ENCODE measurements at places on chromosomes 1 and 21.

DNA sequence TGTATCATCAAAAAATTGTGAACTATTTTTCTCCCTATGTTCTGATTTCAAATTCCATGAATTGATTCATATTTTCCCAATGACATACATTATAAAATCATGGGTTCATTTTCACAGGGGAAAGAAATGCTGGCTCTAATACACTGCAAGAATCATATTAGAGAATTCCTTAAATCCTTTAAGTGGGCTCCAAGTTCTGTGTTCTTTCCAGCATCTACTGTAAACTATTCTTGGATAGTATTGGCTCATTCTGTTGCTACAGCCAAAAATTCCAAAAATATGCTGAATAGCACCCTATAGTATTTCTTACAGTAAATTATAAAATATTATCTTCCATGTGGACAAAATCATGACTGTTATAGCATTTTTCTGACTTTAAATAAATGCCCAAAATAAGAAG lies 19.0 kb upstream of the C1orf105 start:
- DNase-seq, result no peak

GRCh38 chr1:29640428-29640785 lies 404.1 kb downstream of the PTPRU start:
- DNase-seq, result no peak

- DNase-seq, result no peak
Observed at GRCh38 chr1:202505356-202505755, 156.9 kb downstream of the PPP1R12B start.

GRCh38 chr1:37537378-37537777 lies 16.7 kb downstream of the SNIP1 start:
- no peak for DNase-seq

DNA sequence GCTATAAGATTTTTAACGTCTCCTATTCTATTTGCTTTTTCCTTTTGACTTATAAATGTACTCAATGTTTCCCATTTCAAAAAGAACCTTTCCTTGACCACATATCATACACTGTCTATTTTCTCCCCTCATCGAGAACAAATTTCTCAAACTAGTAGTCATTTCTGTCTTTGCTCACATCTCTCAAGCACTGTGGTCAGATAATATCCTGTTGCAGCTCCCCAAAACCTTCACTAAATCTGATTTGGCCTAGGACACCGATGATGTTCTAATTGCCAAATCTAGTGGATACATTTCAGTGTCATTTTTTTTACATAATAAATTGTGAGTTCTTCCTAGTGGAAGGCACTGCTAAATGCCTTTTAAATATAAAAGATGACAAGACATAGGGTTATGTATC lies 19.4 kb downstream of the CXADR start:
- no peak for DNase-seq

GRCh38 chr1:145978471-145978853 lies 14.0 kb downstream of the POLR3GL start:
- no peak for DNase-seq

DNA sequence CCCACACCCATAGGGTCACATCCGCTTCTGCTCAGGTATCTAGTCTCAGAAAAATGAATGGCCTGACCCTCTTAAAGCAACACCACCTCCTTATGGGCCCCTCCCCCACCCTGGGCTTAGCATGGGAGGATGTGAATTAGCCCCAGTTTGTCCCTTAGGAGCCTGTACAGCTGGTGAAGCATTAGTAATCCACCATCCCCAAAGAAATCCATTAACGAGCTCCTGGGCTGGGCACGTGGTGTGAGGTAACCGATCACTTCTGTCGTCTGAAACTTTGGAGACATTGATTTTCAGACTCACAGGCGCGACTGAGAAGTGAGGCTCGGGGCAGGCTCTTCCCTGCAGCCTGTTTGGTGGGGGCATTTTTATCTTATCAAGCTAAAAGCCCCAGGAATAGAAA lies 10.5 kb downstream of the RASSF5 start:
- DNase-seq, result no peak

GRCh38 chr21:43277481-43278351 lies 108.9 kb downstream of the CRYAA start:
- no peak for DNase-seq

DNA sequence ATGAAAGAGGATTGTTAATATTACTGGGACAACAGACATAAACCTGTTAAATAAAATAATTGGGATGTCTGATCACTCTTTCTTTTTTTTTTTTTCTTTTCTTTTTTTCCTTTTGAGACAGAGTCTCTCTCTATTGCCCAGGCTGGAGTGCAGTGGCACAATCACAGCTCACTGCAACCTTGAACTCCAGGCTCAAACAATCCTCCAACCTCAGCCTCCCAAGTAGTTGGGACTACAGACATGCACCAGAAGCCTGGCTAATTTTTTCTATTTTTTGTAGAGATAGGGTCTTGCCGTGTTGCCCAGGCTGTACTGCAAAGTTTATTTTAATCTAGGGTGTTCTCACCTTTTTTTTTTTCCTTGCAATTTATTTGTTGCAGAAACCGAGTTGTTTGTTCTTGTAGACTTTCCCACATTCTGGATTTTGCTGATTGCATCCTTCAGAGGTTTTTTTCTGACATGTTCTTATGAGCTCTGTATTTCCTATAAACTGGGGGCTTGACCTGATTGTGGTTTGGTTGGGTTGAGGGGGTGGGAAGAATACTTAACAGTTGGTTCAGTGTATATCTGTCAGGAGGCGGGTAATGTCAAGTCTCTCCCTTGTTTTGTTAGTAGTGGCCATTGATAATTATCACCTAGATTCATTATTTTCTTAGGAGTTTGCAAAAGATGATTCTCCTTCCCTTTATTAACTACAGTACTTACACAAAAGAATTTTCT lies 125.2 kb downstream of the MAST2 start:
- no peak for DNase-seq

GRCh38 chr21:16264319-16264718 lies 534.5 kb downstream of the USP25 start:
- DNase-seq, result no peak

DNA sequence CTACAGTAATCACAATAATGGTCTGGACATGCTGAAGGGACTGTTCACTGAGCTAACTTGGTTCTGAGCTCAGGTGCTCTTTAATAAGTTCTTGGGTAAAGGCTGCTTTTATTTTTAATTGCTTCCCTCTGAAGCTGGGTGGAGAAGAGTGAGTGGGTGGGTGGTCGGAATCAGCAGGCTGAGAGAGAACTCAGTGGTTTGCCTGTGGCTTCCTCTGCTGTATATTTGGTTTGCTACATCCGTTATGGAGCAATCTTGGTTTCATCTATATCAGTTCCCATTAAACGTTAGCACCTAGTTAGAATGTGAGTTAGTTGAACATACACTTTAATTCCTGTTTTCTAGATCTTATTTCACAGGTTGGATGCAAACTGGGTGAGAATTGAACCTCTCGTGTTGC lies 23.3 kb downstream of the CNIH4 start:
- peak; percentile 31 for DNase-seq

DNA sequence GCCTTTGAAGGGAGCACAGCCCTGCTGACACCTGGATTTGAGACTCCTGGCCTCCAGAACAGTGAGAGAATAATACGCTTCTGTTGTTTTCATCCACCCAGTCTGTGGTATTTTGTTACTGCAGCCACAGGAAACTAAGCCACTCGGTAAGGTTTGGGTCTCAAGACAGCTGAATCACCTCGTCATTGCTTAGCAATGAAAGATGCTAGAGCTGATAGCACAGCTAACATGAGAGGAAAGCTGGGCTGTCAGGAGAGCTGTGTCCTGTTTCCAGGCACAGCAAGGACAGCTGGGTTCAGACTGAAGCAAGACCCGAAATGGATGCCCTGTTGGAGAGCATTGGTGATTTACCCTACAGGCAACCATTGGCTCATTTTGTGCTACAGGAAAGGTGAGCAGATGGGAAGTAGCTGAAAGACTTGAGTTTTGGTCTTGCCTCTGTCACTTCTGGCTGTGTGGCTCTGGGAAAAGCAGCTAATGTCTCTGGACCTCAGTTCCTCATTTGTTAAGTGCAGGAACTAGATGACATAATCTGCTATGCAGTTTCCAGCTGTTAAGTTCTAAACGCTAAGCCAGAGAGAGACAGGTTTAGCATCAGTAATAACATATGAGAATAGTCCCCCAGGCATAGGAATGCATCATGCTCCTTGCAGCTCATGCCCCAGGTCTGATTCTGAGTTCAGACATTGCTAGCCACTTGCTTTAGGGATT lies 58.0 kb downstream of the CLIC6 start:
- no peak for DNase-seq

- no peak for DNase-seq
Observed at GRCh38 chr1:195085196-195085595, 1523.0 kb downstream of the KCNT2 start.

DNA sequence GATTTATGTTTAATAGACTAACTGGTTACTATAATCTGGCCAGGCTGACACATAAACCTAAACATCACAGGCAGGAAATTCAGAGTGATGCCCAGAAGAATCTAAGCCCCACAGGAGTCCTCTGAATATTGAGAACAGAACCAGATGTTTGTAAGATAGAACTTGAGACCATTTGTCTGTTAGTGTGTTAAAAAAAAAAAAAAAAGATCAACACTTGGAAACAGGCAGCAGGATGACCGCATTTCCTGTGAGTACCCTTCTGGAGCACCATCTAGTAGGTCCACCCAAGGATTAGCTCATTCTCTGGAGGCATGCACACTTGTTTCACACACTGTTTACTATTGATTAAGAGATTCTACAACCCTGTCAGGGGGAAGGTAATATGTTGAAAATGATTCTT lies 111.4 kb upstream of the VANGL1 start:
- DNase-seq, result no peak

- DNase-seq, result no peak
Observed at GRCh38 chr1:246008363-246008831, 498.7 kb downstream of the SMYD3 start.

- DNase-seq, result no peak
Observed at GRCh38 chr1:87135329-87135712, 193.4 kb upstream of the LMO4 start.

DNA sequence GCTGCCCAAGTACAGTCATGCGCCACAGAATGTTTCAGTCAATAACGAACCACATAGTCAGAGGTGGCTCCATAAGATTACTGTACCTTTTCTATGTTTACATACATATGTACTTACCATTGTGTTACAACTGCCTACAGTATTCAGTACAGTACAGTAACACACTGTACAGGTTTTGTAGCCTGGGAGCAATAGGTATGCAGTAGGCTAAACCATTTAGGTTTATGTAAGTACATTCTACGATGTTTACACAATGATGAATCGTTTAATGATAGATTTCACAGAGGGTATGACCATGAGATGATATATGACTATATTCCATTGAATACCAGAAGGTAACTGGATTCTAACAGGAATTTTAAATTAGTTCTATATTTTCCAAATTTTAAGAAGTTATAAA lies 10.5 kb downstream of the YY1AP1 start:
- no peak for DNase-seq

DNA sequence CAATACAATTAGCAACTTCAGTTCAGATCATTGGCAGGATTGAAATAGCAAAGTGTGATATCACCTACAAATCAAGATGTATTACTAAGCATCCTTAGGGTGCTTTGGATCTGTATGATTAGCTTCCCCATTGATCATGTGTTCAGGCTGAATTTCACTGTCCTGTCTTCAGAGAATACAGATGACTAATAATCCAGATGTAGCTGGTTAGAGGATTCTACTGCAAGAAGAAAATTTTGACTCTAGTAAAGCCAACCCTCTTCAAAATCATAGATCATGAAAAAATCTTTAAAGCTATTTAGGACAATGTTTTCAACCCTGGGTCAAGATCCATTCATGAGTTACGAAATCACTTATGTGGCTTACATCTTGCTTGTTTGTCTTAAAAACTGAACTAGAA lies 184.4 kb downstream of the PTGER3 start:
- DNase-seq, result no peak

DNA sequence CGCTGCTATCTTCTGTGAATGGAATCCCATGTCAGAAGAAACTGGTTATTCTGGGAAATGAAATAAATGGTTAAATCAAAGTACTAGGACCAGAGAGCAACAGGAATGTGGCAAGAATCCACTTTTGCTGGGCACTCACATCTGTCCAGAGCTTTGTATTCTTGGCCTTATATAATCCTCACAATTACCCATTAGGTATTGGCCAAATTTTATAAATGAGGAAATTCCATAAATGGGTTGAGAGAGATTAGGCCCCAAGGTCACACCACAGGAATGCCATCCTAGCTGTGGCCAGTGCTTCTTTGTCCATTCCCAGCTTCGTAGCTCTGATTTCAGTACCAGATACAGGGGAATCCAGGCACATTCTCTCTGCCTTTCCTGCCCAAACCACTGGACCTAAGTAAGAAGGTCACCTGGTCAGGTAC lies 76.1 kb upstream of the HOOK1 start:
- no peak for DNase-seq

DNA sequence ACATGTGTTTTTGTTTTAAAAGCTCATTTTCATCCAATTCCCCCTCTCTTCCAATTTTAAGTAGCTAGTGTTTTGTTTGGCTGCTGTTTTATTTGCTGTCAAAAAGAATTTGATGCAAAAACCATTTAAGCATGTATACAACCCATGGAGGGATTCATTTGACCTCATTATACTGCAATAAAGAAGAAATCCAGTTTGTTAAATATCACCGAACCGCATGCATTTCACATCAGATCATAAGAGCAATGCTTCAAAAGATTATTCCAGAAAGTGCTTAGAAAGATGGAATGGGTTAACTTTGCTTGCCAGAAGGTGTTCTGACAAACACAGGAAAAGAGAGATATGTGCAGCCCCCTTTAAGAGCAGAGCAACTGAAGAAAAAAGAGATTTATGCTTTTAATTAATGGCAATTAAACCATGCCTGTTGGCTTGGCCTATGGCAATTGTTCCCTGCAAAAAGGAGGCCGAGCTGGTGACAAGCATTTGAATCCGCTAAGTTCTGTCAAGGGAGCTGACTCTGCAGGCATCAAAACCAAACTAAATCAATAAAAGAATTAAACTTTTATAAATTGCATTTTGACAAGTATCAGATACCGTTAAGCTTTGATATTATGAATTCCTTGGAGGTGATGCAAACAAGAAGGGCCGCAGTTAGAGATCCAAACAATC lies 14.4 kb upstream of the BARHL2 start:
- no peak for DNase-seq

GRCh38 chr1:6251681-6252373 lies 7.8 kb downstream of the HES3 start:
- no peak for DNase-seq

DNA sequence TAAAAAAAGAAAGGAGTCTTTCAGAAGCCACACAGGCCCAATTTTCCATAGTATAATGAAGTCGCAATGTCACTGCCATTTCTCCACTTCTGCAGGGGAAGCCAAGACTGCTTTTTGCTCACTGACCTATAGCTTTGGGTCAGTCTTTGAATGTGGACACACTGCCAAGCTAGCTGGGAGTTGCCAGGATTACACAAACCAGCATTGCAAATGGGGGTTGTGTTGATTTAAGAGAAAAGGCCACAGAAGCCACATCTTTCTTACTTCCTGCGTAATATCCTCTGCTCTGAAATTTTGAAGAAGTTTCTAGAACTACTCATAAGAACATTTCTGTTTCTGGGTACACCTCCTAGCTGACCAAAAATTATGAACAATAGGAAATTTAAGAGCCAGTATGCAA lies 45.8 kb upstream of the SAMSN1 start:
- DNase-seq, result no peak

GRCh38 chr1:41880261-41880660 lies 38.5 kb downstream of the HIVEP3 start:
- DNase-seq, result no peak
